ENCODE measurements at places on chromosomes 4 and X.

GRCh38 chr4:184649971-184650855 is 675 bp downstream of the PRIMPOL start:
- no peak for DNase-seq

DNA sequence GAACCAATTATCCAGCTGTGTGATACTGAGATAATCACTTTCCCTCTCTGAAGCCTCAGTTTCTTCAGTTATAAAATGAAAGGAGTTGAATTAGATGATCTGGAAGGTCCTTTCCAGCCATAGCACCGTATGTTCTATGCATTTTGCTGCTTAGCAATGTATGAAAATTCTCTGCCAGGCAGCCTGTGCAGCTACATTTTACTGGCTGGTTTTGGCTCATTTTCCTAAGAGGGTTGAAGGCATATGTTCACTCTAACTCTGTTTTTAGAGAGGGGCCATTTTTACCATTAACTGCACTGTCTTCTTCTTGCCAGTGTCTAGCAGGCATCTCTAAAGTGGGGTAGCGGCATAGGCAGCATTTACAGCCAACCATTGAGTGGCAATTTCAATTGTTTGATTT is 26.1 kb downstream of the TRPC5 start:
- no peak for DNase-seq

DNA sequence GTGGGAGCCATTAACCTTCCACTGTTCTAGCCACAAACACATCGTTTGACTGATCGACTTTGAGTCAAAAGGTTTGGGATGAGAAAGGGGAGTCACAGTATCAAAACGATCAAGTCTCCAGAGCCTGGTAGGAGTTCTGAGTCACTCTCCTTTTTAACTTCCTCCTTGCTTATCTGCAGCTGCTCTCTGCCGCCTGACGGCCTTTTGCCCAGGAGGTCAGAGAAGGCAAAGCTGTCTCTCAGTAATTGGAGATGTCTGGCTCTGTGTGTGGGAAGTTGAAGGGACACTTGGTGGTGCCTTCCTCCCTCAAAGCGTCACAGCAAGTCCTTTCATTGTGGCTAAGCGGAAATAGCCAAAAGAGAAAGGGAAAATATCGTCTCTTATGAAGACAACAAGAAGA is 63.1 kb downstream of the ANOS1 start:
- DNase-seq, result no peak

DNA sequence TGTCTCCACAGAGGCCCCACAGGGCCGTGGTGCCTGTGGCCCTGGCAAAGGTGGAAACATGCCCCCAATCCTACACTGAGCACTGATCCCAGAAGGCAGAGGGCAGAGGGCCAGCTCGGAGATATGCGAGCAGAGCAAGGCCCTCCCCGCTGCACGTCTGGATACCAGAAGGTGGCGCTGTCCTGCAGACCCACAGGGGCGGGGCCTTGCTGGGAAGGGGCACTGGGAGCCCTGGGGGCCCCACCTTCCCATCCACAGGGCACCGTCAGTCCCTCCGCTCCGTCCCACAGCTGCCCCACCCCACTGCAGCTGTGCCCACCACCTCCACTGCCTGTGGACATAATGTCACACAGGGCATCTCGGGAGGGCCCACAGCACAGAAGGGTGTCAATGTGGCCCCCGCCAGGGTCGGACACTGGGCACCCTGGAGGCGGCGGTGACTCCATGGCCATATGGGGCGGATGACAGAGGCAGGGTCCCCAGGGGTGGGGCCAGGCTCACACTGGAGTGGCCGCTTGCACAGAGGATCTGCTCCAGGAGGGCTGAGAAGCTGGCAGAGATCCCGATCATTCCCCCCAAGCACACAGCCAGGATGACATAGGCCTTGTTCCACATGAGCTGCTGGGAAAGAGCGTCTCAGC is 4.8 kb downstream of the SLC49A3 start:
- no peak for DNase-seq

GRCh38 chr4:117588771-117589170 is 445.5 kb upstream of the NDST3 start:
- no peak for DNase-seq

DNA sequence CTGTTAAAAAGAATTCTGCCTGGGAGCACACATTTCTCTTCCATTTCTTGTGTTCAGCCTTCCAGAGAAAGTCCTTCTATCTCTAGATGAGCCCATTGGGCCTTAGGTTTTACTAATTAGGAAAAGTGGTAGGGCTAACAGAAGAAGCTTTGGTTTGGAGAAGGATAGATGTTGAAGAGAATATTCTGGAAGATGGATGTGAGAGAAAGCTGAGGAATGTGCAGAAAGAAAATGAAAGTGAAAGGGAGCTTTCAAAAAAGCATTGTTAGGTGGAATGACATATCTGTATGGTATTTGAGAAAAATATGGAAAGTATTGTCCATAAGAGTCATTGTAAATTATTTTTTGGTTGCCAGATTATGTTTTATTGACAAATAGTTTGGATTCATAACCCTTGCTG is 474.8 kb upstream of the SLIT2 start:
- no peak for DNase-seq

DNA sequence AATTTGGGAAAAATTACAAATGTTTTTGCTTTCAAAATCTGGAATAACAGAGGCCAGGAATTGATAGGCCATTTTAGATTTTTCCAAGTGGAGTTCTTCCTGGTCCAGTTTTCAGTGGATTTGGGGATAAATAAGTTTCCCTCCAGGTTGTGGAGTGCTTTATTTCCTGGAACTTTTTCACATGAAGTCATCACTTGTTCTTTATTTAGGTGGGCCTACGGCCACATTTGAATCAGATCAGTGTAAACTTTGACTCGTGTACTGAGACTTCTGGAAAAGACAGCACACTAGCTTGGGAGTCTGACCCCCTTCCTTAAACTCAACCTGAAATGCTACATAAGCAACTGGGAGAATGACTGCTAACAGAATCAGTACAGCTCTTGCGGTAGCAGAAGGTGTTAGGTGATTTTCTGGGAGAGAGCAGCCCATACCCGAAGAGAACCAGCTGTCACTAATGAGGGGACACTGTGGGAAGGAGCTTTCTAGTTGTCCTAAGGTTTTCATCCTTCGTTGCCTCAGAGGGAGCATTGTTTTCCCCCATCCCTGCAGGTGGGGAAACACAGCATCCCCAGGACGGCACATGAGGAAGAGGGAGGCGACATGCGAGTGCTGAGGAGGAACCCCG is 235.2 kb upstream of the FAT1 start:
- no peak for DNase-seq

DNA sequence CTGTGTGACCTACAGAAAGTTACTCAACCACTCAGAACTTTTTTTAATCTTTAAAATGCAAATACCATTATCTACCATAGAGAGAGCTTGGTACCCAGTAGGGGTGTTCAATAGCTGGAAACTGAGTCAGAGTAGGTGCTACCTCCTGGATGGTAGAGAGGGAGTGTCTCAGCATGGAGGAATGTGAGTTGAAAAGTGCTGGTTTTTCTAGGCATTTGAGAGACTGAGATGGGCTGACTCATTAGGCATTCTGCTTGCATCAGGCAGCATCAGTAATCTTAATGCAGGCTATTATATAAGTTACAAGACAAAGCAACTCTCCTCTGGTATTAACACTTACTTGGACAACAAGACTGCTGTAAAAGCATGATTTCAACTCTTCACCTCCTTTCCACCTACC is 70.9 kb upstream of the ARHGEF9 start:
- DNase-seq, result no peak

Data from thoracic aorta (tissue), 2 donors.